HEK293T (cell line): ENCODE measurements at places on chromosomes 4 and X.
A peak's percentile ranks its signal among the peaks of the same experiment; 100 is the strongest.

DNA sequence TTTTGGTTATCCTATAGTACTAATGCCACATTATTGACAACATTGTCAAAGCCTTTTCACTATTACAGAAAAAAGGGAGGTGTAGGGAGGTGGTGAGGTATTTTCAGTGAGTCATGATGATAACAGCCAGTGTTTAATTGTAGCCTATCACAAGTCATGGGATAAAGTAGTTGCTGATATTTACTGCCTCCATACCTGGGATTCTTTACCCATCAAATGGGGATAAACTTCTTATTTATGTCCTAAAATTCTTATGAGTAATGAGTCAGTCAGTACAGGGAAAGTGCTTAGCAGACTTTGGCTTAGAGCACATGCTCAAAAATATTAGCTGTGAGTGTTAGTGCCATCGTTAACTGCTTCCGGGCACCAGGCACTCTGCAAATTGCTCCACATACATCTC is 25.7 kb downstream of the ADGRG2 start:
- DNase-seq, result no peak

GRCh38 chr4:100093091-100093866 is 97.0 kb downstream of the DDIT4L start:
- peak; percentile 67 for DNase-seq

DNA sequence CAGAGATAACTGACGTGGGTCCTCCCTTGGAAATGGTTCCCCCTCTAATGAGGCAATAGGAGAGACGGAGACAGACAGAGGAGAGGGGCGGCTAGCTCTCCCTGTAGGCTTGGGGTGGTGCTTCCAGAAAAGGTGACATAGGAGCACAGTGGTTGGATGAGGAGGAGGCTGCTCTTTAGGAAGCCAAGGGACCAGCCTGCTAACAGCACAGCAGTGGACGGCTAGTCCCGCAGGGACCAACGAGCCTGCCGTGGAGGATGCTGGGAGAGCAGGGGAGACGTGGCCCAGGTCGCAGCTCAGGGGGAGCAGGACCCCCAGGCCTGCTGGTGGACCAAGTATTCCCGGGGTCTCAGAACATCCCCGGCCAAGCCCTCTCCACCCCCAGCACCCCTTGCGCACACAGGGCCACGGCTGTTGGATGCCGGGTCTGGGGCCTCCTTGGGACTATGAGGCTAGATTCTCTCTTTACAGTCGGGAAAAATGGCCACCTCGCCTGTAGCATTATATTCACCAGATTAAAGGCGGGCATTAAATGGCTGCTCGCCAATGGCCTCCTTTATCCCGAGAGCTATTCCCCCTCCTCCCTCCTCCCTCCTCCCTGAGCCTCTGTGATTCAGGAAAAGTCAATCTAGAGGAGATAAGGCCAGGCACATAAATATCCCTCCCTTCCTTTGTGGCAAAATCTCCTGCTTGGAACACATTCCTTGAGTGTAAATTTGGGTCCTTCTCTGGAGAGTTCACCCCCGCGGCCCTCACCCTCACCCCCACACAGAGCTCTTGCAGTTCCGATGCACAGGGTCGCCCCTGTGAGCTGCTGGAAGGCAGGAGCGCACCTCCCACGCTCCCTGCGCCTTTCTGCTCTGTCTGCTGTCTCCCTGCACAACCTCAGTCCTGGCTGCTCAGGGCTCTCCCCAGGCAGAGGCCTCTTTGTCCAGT is 30.5 kb upstream of the NSG1 start:
- no peak for DNase-seq

- no peak for DNase-seq
Observed at GRCh38 chrX:65528293-65528692, 6.3 kb downstream of the LAS1L start.

DNA sequence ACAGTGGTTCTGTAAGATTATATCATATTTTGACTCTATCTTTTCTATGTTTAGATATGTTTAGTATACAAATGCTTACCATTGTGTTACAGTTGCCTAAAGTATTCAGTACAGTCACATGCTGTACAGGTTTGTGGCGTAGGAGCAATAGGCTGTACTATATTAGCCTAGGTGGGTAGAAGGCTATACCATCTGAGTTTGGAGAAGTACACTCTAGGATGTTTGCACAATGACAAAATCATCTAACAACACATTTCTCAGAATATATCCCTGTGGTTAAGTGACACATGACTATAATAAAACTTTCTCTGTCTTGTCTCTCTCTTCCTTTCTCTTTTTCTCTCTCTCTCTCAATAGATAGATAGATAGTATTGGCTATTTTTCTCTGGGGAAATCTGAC is 1053.1 kb downstream of the STIM2 start:
- DNase-seq, result no peak

- no peak for DNase-seq
Observed at GRCh38 chr4:71586087-71586763, 197.7 kb downstream of the GC start.

DNA sequence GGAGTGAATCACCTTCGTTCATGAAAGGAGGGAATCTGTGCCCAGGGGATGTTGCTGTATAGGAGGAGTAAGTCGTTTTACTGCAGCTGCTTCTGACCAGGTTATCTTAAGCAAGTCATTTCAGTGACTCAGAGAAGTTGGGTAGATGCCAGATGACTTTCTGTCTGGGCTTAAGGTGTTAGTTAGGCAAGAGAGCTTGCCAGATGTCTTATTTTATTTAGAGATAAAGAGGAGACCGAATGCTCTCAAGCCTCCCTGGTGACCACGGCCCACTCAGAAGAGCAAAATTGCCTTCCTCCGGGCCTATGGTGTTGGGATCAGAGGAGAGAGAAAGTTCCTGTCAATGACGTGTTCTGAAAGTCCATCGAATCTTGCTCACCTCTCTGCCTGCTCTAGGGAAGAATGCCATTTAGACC is 16.3 kb upstream of the ZNF827 start:
- no peak for DNase-seq

DNA sequence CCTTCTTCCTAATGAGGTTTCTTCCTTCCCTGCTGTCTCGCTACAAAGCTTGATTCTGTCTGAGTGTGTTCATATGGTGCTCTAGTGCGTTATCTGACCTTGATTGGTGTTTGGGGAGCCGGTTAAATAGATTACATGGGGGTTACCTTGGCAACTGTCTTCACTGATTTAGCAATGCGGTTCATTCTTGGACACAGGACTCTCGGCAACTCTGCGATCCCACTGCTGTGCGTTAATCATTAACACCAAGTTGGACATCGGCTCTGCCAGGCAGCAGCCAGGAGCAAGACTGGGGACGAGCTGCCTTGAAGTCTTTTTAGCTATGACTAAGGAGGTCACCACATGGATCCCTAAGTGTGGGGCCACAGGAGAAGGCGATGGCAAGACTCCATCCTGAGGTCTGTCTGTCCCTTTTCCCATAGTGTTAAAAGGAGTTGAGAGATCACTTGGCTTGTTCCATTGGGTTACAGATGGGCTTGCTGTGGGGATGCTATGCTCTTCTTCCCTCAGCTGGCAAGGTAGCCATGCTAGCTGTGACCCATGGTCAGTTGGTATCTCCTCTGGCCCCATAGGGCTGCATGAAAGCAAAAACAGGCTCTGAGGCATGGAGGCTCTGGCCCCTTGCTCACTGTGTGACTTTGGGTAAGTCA is 93.4 kb upstream of the MAMLD1 start:
- DNase-seq, result no peak

DNA sequence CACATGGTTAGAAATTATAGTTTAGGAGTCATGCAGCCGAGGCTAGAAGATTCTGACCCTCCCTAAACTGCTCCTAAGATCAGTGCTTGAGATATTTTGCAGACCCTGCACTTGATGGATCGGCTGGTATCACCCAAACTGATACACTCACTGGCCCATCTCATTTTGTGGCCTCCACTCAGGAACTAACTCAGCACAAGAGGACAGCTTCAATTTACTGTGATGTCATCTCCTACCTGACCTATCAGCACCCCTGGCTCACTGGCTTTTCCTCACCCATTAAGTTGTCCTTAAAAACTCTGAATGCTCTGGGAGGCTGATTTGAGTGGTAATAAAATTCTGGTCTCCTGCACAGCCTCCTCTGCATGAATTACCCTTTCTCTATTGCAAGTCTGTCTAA is 450.9 kb downstream of the PCDH10 start:
- no peak for DNase-seq

DNA sequence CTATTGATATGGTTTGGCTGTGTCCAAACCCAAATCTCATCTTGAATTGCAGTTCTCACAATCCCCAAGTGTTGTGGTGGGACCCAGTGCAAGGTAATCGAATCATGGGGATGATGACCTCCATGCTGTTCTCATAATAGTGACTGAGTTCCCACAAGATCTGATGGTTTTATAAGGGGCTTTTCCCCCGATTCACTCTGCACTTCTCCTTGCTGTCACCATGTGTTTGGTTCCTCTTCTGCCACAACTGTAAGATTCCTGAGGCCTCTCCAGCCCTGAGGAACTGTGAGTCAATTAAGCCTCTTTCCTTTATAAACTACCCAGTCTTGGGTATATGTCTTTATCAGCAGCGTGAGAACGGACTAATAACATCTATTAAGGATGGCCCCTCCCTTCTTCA is 68.8 kb downstream of the FBXW7 start:
- no peak for DNase-seq

DNA sequence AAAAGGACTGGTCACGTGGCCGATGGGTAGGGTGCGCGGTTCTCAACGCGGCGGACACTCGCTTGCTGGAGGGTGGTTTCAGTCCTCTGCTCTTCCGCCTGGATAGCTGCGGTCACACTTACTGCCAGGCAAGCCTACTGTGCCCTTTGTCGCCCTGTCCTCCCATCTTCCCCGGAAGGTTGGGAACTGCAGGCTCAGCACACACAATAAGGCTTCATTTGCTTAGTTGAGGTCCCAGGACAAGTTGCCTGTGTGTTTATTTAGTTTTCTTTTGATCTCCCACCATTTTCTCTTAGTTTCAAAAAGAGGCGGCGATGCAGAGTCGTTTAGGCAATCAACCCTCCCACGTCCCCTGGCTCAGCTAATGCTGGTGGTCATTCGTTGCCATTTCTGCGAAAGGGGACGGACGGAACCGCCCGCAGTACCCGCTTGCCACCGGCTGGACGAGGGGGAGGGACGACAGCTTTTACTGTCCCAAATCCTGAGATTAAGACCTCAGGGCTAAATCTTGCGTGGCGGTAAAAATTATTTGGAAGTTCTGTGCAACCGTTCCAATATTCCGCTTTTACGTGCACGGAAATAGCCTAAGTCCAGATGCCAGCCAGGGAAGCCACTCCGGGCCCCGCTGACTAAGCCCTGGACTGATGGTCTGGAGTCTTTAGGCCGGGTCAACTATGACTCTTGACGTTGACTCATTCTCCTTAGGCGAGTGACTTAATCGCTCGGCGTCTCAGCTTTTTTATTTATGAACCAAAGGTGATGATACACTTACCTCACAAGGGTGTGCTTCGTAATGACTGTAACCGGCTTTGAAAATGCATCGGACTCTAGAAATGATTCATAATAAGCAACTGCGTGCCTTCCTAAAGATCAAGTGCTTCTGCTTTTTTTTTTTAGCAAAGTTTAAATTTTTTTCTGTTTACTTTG is 671 bp upstream of the EIF4E start:
- DNase-seq, result peak; percentile 45

- no peak for DNase-seq
Observed at GRCh38 chr4:184398741-184399511, 75.4 kb downstream of the IRF2 start.

DNA sequence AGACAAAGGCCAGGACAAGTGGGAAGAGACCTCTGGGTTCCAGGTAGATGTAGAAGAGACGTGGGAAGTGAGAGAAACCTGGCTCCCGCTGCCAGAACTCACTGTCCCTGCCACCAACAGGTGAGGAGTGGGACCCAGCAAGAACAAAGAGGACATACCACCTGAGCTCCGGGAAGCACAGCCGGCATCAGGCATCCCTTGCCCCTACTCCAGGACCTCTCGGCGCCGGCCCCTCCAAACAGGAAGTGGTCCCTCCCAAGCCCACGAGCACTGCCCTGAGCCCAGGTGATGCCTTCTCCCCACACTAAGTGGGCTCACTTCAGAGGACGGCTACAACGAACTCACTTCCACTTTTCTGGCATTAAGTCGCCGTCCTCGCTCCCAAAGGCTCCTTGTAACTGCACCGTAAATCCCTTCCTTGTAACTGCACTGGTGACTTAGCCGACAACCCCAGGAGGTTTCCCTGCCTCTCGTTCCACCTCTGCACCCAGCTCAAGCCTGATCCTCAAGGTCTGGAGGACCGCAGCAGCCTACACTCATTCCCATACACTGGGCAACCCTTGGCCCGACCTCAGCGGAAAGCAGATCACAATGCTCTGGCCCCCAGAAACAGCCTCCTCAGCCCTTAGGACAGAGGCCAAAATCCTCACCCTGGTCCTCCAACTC is 8.8 kb downstream of the FAM53A start:
- DNase-seq, result no peak

DNA sequence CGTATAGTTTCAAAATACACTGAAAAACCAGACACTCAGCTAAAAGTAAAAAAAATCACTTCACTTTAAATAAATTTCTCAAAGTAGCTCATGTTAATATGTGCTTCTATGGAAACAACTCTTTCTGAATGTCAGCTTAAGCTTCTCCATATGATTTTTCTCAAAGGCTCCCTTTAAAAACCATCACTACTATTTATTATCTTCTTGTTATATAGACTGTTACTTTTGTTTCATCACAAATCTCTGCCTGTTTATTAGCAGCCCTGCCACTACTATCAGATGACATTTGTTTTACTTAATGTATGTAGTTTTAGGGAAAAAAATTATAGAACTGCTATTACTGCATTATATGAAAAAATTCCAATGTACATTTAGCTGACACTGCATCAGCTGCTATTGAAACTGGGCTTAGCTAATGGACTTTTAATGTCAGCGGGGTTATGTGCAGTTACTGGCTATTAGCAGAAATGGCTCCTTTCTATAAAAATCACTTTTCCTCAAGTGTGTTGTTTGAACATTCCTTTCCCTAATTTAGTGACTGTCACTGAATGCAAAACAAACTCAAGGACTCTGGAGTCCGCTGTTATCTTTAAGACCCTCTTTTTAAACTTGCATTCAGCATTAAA is 10.8 kb downstream of the UNC5C start:
- DNase-seq, result no peak

DNA sequence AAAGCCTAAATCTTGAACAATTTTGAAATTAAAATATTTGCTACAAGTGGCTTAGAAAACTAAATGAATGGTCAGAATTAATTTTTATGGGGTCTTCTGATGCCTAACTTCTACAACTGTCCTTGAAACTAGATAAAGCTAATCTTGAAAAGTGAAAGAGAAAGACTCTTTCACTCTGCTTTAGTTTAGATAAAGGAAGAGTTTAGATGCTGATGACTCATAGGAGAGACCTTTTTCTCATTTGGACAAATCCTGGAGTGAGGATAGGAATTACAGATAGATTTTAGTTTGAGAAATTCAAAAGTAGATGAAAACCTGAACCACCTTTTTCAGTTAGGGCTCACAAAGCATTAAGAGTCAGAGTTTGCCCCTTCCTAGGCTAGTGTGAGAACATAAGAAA is 342.3 kb upstream of the GRID2 start:
- no peak for DNase-seq

- DNase-seq, result no peak
Observed at GRCh38 chr4:28947374-28947773, 1772.8 kb upstream of the PCDH7 start.

DNA sequence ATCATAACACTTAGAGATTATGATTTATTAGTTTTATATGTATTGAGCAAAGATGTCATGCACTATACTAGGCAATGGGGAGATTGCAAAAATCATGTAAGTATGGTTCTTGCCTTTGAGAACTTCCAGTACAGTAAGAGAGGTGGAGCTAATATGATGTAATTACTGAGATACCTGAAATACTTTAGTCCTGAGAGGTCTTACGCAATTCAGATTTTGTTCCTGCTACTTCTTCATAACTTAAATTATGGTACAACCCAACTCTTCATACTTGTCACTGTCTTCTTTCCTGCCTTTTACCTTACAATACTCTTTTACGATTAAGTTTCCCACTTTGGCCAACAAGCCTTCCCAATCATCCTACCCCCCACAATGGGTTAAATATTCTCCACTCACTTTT is 564.2 kb upstream of the PITX2 start:
- no peak for DNase-seq
